ENCODE measurements at places on chromosomes 16 and 17.

- no peak for DNase-seq
These were observed 10.1 kb downstream of the CA10 start for GRCh38 chr17:52148288-52148968.

DNA sequence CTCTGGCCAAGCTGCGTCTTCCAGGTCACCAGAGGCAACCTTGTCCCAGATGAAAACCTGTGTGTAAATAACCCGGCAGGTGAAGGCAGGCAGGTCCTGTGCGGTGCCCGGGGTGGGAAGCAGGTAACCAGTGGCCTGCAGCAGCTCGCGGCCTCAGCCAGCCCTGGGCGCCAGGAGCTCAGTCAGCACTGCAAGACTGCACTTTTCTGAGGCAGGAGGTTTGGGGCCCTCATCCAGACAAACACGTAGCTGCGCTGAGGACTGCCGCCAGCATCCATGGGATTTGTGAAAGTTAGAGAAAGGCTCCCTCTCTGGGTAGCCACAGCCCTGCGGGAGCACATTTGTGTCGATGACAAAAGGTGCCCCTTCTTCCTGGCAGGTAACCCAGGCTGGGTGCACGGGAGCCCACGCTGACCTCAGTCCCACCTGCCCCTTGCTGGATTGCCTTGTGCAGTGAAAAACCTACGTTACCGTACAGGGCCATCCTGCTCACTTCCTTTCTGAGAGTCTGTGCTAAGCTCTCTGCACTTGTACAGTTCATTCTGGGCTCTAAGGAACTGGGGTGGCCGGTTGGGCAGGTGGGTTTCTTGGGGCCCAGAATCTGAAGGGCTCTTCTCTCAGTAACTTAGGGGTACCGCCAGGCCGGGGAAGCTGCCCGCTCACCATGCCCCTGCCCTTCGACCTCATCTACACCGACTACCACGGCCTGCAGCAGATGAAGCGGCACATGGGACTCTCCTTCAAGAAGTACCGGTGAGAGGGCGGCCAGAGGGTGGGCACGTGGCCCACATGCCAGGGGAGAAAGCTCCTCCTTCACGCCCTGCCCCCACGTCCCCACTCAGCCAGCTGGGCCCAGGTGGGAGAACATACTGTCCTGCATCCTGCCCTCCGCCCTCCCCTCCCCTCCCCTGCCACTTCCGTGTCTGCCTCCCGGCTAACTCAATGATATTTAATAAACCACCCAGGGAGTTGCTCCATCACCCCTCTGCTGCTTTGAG lies 56.4 kb downstream of the MGAT5B start:
- no peak for DNase-seq

DNA sequence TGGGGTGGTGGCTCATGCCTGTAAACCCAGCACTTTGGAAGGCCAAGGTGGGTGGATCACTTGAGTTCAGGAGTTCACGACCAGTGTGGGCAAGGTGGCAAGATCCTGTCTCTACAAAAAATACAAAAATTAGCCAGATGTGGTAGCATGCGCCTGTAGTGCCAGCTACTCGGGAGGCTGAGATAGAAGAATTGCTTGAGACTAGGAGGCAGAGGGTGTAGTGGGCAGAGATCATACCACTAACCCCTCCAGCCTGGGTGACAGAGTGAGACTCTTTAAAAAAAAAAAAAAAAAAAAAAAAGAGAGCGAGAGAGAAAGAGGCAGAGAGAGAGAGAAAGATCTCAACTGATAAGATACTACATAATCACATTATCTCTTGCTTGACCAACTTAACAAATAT lies 45.9 kb downstream of the KANSL1 start:
- DNase-seq: no peak

- DNase-seq: no peak
These were observed 45.8 kb downstream of the RND2 start for GRCh38 chr17:43070872-43071271.

DNA sequence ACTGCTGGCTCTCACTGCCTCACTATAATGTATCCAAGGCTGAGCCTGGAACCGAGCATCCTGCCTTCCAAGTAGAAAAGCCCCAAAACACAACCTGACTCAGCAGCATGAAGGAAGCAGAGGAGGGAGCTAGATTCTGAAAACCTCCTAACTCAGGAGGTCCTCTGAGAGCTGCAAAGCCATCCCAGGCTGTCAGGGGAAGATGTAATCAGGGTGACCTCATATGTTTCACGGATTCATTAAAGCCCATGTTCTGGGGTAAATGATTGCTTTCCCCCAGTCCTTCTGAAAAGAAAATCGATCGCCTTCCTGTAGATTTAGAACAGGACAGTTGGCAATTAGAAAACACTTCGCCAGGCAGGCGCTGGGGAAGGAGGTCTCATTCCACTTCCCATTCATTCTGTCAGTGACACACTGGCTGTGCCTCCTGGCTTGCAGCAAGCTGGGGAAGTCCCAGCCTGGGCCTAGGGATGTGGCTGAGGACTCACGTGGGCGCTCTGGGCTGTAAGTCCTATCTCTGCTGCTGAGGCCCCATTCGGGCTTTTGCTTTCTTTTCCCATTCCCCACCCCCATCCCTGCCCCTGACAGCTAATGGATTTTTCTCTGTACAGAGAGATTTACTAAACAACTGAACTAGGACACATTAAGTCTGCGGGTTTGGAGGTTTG lies 75.7 kb upstream of the TMEM132E start:
- DNase-seq: no peak
